DMS79 (cell line): ENCODE measurements at places on chromosomes 3 and 15.

GRCh38 chr3:459311-459670 is 262.7 kb downstream of the CHL1 start:
- no peak for DNase-seq

GRCh38 chr3:7328339-7328738 is 467.4 kb downstream of the GRM7 start:
- DNase-seq: no peak

GRCh38 chr3:177358977-177359592 is 161.8 kb upstream of the TBL1XR1 start:
- DNase-seq: peak; percentile 38

DNA sequence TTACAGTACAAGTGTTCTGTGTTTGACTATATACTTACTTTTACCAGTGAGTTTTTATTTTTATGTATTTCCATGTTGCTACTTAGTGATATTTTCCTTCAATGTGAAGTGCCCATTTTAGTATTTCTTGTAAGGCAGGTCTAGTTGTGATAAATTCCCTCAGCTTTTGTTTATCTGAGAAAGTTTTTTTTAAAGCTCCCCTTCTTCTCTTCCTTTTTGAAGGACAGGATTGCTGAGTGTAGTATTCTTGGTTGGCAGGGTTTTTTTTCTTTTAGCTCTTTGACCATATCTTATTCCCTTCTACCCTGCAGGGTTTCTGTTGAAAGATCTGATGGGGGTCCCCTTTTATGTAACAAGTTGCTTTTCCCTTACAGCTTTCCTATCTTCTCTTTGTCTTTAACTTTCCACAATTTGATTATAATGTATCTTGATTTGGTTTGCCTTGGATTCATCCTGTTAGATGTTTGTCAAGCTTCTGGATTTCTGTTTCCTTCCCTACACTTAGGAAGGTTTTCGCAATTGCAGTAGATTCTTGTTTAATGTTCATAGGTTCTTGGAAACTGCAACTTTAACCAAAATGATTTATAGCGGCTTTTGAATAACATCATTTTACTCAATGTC is 7.9 kb downstream of the PLAAT1 start:
- no peak for DNase-seq

GRCh38 chr15:22973987-22974386 is 6.2 kb downstream of the CYFIP1 start:
- DNase-seq: no peak

DNA sequence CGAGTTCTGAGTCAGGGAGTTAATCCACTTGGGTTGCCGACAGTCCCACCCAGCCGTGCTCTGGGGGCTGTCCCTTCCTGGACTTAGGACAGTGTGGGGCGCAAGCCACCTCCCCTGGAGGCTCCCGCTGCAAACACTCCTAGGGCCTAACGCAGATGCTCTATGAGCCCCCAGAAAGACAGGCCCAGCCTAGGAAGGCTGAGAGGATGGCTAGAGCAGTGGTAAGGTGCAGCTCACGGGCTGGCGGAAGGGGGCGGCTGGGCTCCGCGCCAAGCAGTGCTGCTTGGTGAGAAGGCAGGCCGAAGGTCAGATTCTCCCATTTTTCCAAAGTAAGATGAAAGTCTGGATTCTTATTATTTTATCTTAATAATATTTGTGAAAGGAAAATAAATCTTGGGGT is 84.6 kb upstream of the ALDH1L1 start:
- no peak for DNase-seq

DNA sequence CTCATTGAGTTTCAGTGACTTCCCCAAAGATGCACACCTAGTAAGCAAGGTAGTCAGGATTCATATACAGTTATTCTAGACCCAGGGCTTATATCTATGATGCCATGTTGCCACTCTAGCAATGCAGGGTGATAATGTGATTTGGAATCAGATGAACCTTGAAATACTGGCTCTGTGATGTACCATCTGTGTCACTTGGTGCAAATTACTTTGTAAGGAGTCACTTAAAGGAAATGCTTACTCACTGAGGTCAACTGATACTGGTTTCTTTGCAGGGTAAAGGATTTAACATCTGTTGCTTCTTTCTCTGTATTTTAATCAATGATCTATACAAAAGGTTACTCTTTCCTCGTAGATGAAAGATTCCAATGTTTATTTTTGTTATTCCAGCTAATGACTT is 10.8 kb downstream of the ASB14 start:
- no peak for DNase-seq

DNA sequence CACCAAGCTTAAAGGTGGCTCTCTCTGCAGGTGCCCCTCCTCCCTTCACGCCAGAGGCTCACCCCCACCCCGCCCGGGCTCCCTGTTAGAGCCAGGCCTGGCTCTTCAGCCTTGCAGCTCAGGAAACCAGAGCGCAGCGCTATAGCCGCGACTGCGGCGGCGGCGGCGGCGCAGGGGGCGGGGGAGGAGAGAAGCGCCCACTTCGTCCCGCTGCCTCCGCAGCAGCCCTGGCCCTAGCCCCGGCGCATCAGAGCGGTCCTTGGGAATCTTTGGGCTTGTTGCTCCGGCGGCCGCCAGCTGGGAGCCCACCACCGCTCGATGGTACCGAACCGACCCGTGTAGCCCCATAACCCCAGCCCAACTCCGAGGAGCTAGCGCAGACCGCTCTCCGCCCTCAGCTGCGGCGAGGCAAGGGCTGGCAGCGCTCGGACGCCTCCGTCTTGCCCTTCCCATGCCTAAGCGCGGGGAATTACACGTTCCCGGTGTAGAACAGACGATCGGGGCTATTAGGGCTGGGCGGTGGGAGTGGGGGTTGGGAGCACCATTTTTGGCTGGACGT is 1.2 kb downstream of the RASGRF1 start:
- DNase-seq: no peak

GRCh38 chr3:127450331-127450730 is 140.2 kb downstream of the TPRA1 start:
- DNase-seq: no peak

GRCh38 chr3:5071061-5071460 is 51.0 kb upstream of the ARL8B start:
- DNase-seq: no peak

DNA sequence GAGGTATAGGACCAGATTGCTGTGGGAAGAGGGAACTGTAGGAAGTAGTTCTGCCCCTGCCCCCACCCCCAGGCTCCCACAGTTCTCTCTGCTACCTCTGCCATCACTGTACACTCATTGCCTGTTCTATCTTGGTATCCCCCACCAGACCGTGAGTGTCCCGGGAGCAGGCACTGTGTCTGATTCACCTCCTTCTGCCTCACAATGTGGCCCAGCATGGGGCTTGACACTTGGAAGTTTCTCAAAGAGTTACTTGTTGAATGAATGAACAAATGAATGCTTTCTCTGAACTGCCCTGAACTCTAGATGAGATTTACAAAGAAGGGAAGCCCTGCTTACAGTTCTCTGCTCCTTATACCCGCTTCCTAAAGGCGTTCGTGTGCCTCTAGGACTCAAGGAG is 27.1 kb upstream of the PIK3CB start:
- DNase-seq: no peak

DNA sequence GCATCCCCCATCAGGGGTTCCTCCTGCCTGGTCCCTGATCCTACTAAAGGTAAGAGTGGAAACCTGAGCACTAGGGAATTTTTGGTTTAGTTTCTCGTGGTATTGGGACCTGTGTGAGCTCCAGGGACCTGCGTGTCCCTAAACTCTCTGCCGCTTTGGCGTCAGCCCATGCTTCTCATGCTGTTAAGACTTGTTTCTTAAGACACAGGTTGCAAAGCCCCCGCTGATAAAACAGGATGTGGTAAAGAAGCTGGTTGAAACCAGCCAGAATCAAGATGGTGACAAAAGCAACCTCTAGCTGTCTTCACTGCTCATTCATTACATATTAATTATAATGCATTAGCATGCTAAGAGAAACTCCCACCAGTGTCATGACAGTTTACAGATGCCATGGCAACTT is 64.6 kb downstream of the LYZL4 start:
- no peak for DNase-seq

GRCh38 chr3:31465999-31466398 is 66.7 kb upstream of the STT3B start:
- DNase-seq: no peak

DNA sequence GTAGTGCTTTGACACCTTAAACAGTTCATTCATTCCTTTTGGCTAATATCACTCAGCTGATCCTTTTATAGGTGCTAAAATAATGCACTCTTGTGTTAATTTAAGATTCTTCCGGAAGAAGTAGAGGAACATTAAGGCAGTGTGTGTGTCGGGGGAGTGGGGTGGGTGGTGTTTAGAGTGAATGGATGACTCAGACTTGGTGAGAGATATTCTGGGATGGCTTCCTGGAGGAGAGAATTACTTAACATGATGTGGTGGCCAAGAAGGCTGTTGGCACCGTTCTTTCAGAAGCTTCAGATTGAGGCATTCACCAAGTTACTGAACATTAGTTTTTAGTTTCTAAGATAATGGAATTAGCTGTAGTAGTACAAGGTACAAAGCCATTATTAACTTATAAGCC is 125.6 kb upstream of the ROPN1 start:
- no peak for DNase-seq

GRCh38 chr3:72152551-72153476 is 367.9 kb upstream of the PROK2 start:
- DNase-seq: peak; percentile 58
